ENCODE measurements at places on chromosomes 5 and 9.

DNA sequence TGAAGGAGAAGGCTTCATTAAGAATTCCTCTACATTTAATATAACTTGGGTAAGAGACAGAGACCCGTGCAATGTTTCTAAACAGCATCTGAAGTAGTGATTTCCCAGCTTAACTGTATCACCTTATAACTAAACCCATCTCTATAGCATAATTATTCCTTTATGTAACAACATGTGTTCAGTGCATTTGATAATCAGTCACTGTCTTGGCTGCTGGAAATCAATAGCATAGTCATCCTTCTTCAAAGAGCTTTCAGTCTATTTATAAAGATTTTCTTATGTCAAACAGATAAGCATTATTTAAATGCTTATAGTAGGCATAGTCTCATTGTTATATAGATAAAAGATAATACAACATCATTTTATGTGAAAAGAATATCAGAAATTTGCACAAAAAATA, 80.1 kb upstream of the TYRP1 start:
- DNase-seq: no peak

DNA sequence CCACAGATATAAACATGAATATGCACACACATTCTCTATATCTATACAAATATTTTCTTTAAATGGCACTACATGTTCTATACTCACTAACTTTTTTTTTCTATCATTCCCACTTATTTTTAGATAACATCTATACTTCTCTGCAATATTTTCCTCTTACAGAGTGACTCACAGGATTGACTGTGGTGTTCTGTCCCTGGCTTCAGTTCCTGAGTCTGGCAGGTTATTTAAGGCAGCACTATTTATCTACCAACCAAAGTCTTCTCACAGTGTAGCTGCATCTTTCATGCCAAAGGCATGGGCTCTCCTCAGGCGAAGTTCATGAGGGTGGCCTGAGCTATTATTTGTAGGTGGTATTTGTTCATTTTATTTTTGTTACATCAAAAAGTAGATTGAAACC, 409.0 kb downstream of the PRR16 start:
- DNase-seq: no peak

- no peak for DNase-seq
Observed at GRCh38 chr9:134339183-134339806, 13.0 kb downstream of the RXRA start.

- DNase-seq: no peak
Observed at GRCh38 chr5:61464512-61464911, 132.5 kb downstream of the ZSWIM6 start.

DNA sequence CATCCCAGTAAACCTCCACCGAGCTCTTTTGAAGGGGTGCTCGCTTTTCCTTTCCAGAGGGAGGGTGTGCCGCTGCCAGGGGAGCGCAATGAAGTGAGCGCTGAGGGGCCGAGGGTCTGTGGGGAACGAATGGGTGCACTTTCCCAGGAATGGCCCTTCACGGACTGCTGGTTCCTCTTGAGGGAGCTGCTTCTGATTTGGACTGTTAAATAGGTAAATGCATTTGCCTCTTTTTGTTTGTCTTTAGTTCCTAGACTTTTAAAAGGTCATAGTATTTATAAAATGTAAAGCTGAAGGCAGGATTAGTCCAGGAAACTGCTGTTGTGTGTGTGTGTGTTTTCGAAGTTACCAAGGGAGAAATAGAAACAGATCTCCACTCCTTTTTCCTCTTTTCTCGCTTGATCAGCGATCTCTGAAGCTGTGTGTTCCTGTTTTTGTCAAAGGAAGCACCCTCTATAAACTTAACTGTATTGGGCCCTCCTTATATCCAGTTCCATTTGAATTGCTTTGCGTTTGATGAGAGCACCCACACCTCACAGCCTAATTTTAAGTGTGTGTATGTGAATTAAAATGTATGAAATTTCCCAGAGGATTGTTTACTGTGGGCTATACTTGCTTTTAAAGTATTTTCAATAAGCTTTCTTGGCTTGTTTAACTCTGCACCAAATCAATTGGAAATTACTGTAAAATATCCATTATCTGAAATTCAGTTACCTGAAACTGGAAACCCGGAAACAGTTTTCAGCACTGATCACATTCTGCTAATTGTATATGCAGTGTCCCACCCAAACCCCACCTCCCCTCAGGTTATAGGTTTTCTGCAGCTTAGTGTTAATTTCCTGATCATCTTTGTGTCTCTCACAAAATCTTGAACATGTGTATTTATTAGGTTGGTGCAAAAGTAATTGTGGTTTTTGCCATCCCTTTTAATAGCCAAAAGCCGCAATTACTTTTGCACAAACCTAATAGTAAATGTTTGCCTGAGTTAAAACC, 966 bp downstream of the SNX2 start:
- peak; percentile 64 for DNase-seq

DNA sequence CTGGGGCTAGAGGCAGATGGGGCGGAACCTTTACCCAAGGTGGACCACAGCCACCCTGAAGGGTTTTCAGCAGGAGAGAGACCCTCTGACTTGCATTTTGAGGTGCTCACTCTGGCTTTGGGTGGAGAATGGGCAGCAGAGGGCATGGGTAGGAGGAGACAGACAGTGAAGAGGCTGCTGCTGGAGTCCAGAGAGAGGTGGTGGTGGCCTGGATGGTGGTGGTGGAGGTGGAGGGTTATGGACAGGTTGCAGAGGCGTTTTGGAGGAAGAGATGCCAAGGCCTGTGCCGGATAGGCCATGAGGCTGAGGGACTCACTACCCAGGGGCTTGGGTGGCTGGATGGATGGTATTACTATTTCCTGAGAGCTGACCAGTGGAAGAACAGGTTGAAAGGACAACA, 46.1 kb upstream of the CDKN2AIPNL start:
- no peak for DNase-seq

DNA sequence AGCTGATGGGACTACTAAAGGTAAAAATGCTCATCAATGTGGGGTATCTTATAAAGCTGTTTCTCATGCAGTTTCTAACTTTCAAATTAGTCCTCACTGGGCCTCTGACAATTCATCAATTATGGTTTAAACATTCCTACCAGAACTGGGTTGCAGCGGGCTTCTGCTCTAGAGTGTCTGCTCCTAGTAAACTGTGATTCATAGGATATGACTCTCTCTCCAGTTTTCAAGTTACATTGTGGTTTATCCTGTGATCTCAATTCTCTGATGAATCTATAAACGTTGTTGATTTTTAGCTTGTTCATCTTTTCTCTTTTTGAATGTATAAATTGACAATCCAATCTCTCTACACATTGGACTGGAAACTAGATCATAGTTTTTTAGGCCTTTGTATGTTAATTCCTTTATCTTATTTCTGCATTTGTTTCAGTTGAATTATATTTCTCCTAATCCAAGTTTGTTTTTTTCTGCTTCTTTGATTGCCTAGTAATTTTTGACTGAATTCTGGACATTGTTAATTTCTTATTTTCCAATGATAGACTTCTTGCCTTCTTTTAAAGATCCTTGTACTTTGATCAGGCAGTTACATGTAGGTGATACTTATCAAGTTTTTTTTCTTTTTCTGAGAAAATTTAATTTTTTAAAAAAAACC, 822.6 kb downstream of the TLE1 start:
- no peak for DNase-seq

GRCh38 chr5:134275822-134276221, 49.9 kb upstream of the PPP2CA start:
- DNase-seq: peak; percentile 93

- DNase-seq: peak; percentile 43
Observed at GRCh38 chr5:72020161-72020983, 86.9 kb upstream of the MAP1B start.

DNA sequence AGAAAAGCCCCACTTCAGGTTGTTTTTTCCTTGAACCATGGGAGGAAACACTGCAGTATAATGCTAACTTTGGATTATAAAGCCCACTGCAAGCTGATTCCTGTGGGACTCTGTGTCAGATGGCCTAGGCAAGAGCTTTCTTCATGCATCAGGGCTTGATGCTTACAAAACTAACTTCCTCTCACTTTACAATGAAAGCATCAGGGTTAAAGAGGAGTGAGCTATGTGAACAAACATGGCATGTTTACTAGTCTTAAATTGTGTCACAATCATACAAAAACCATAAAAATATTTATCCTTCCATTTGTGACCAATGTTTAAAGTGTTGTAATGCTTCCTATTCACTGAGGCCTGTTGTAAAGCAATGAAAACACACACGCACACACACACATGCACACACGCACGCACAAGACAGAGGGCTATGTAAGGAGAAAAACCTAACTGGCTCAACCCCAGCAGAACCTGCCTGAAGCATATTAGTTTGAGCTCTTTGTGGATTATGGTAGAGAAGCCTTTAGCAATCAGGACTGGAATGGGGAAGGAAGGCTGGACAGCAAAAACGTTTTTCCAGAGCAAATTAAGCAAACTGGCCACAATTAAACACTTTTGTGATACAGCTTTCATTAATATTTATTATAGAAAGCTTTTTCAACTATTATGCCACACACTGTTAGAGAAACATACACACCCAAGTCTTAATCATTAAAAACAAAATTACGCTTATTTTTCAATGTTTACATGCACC, 122.2 kb downstream of the AUH start:
- no peak for DNase-seq

DNA sequence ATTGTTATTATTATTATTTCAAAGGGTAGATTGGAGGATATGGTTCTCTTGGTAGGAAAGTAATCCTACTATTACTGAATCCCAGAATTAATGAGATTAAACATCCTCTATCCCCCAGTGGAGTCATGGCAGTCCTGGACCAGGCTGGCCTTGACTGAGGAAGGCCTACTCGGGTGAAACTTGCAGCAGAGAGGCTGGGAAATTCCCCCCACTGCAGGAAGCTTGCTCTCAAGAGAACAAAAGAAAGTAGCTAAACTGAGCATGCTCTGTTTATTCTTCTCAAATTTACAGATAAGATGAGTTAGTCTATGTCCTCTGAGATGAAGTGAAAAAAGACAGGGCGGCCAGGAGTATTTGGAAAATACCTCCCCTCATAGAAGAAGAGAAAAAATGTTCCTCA, 233.9 kb upstream of the RPS23 start:
- no peak for DNase-seq

GRCh38 chr5:103264508-103264907, 5.9 kb downstream of the MACIR start:
- DNase-seq: no peak

GRCh38 chr5:176730815-176731475, 79.4 kb upstream of the UNC5A start:
- DNase-seq: no peak

GRCh38 chr5:127586811-127587210, 62.1 kb upstream of the CTXN3 start:
- no peak for DNase-seq

DNA sequence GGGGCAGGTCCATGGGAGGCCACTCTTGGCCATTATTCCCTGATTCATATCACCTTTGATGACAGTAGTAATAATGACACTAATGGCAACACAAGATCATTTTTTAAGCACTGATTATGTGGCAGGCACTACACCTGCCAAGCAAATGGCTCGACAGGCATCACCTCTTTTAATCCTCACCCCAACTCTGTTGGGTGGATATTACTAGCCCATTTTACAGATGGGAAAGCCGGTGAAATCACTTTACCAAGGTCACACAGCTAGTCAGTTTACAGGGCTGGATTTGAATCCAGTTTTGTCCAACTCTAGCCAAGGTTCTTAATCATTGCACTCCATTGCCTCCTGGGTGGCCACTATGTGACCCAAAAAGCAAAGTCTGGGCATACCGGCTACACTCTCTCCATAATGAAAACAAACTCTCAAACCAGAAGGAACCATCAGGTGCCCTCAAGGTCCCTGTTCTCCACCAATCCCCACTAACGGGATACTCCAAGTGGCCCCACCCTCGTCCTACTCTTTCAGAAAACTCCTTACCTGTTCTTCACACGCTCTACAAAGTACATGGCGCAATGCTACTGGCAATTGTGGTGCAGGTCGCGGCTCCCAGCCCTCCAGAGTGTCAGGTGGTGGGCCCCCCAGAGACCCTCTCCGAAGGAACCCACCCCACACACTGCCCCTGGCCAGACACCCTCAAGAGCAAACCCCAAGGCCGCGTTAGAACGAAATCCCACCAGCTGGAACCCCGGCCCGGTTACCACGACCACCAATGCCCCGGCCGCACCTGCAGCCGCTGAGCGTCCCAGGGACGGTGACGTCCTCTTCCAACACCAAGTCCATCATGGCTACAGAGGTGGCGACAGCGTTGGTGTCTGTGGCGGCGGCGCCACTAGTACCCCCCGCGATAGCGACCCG, 572 bp downstream of the CDK5RAP2 start:
- peak; percentile 36 for DNase-seq

GRCh38 chr5:74034733-74035132, 408.7 kb downstream of the ARHGEF28 start:
- DNase-seq: no peak

- DNase-seq: no peak
Observed at GRCh38 chr9:116070256-116070914, 83.2 kb upstream of the PAPPA start.

GRCh38 chr5:135312255-135312935, 86.6 kb downstream of the MACROH2A1 start:
- DNase-seq: no peak

DNA sequence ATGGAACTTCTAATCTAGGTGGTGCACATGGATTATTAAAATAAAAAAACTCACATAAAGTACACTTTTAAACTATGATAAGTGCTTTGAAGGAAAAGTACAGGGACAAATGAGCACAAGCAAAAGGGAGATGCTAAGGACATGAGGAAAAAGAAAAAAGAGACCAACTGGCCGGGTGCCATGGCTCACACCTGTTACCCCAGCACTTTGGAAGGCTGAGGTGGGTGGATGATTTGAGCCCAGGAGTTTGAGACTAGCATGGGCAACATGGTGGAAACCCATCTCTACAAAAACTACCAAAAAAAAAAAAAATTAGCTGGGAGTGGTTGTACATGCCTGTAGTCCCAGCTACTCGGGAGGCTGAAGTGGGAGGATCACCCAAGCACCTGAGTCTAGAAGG, 67.1 kb downstream of the SH3TC2 start:
- DNase-seq: no peak

DNA sequence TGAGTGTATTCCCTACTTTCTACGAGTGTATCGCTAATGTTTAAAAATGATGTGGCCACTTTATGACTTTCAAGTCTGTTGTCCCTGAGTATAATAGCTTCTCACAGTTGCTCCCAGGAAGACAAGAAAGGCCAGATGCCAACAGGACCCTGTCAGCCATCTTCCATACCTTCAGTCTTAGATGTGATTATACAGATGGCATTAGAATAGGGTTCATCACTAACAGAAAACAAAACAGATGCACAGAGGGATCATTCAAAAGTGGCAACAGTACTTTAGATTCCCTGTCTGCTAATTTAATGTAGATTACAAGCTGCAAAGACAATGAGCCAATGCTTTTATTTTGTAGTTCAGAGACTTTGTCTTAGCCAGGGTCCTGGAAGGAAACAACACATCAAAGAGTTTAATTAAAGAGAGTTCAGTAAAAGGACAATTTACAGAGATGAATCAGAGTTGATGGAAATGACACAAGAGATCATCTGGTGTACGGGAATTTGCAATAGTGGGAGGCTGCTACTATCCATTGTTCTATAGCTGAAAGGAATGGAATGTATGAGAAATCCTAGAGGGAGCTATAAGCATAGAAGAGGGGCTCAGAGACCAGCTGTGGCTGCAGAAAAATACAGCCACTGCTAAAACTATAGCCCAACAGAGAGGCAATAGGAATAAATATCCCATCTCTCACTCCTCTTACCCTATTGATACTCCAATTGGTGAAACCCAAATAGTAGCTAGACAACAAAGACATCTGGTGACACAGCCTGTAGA, 393.7 kb upstream of the SMC2 start:
- no peak for DNase-seq
